CD8-positive, alpha-beta T cell (primary cell): ENCODE measurements at places on chromosomes 16 and 17.

DNA sequence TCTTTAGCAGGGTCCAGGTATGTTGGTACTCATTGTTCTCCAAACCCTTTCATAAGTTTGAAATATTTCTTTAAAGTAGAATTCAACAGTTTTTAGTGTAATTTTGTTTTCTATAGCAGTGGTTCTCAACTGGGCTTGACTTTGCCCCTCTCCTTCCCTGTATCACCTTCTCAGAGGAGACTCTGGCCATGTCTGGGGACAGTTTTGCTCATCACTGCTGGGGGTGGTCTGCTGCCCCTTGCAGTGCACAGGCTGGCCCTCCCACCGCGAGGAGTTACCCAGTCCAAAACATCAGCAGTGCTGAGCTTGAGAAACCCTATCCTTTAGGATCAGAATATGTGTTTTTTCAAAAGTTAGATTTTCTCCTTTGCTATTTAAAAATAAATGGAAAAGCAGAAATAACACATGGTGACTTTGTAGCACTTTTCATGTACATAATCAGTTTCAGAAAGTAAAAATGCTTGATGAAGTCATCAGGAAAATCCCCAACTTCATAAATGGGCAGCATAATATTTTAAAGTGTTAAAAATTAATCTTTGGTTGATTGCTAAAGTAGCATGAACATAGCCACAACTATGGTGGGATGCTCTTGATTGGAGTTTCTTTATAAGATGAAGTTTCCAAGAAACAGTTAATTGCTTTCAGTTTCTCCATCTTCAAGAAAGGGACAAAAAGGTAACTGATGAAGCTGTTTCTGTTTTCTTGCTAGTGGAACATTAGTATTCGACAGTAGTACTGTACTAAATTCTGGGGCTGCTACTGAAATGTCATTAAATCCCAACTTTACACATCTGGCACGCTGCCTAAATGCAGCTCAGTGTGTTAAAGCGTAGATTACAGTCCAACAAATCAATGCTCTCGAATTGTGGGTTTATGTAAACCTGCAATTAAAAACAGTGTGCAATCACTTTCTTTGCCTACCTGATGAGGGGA lies 70.3 kb downstream of the NETO2 start:
- no peak for DNase-seq

- DNase-seq, result no peak
Observed at GRCh38 chr16:85562093-85562786, 50.9 kb upstream of the GSE1 start.

DNA sequence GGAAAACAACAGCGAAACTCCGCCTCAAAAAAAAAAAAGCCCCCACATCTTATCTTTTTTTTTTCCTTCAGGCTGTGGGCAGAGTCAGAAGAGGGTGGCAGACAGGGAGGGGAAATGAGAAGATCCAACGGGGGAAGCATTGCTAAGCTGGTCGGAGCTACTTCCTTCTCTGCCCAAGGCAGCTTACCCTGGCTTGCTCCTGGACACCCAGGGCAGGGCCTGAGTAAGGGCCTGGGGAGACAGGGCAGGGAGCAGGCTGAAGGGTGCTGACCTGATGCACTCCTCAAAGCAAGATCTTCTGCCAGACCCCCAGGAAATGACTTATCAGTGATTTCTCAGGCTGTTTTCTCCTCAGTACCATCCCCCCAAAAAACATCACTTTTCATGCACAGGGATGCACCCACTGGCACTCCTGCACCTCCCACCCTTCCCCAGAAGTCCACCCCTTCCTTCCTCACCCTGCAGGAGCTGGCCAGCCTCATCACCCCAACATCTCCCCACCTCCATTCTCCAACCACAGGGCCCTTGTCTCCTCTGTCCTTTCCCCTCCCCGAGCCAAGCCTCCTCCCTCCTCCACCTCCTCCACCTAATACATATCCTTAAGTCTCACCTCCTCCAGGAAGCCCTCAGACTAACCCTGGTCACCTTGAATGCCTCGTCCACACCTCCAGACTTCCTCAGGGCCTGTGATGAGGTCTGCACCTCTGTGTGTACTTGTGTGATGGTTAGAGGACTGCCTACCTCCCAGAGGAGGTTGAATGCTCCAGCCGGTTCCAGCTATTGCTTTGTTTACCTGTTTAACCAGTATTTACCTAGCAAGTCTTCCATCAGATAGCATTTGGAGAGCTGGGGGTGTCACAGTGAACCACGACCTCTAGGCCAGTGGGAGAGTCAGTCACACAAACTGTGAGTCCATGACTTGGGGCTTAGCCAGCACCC lies 1.2 kb upstream of the HBA1 start:
- no peak for DNase-seq

DNA sequence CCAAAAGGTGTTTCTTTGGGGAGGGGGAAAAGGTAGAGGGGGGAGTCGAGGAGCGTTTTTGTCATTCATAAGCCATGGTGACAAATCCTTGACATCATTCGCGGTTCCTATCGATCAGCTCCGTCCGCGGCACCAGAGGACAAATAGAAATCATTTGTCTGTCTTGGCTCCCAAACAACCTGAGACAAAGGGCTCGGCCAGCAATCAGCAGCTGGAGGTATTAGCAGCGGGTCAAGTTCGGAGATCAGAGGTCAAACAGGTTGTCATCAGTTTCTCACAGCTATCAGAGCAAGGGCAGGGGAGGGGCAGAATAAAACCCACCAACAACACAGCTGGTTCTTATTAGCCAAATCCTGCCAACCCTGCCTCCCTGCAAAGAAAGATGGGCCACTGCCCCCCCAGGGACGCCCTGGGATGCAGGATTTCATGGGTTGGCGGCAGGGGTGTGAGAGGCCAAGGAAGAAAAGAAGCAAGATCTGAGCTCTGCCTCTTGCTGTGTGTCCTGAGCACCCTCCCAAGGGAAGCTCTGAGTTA lies 145.3 kb upstream of the LHX1 start:
- no peak for DNase-seq

GRCh38 chr17:79835953-79836509 lies 3.2 kb downstream of the CBX4 start:
- peak; percentile 21 for DNase-seq

DNA sequence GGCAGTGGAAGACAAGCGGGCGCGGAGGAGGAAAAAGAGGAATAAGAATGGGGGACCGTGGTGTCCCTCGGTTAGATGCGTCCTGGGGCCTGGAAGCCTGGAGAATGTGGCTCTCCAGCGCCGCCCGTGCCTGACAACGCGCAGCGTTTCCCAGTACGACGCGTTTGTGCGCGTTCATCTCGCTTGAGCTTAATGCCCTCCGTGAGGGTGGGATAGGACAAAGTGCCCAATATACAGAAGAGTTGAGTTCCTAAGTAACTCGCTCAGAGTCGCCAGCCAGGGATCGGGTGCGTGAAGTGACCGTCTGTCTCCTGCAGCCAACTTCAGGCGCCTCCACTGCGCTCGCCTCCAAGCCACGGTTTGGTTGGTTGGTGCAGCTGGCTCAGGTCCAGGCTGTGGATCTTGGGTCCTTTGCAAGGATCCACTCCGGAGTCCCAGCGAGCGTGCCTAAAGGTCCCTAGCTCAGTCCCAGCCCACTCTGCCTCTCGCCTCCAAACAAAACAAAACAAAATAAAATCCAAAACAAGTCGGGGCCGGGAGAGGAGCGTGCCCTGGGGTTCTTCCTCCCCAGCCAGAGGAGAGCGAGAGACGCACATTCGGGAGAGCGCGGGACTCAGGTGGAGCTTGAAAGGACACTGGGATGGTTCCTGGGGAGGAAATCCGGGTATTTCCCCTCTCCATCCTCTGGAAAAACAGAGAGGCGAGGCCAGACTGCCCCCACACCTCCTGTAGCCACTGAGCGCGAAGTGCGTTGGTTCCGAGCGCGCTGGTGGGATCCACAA lies 974 bp downstream of the GALR2 start:
- DNase-seq, result no peak

DNA sequence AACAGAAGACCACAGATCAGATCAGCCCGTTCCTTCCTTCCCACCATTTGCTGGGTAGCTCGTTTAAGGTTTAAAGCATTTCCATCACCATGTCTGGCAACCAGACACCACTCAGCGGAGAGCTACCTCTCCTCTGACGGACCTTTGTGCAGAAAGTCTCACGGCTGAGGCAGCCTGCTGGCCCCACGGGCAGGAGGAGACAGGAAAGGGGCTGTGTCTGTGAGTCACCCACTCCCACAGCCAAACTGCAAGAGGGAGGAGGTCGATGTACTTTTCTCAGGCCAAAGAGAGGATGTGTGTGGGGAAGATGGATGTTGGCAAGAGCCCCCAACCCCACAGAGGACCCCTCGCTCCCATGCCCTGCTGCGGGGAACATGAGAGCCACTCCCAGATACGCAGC lies 92.1 kb downstream of the ZNF423 start:
- DNase-seq, result no peak

- DNase-seq, result no peak
Observed at GRCh38 chr17:55817397-55817709, 66.5 kb downstream of the PCTP start.
